ENCODE measurements at places on chromosomes 7 and 10.

GRCh38 chr10:48768144-48768766 lies 83.6 kb downstream of the WDFY4 start:
- DNase-seq: no peak

GRCh38 chr7:138006106-138006505 lies 4.2 kb upstream of the CREB3L2 start:
- DNase-seq: no peak

- DNase-seq: peak; percentile 0
Measured at GRCh38 chr10:46310851-46311250, 24.1 kb downstream of the ANTXRL start.

DNA sequence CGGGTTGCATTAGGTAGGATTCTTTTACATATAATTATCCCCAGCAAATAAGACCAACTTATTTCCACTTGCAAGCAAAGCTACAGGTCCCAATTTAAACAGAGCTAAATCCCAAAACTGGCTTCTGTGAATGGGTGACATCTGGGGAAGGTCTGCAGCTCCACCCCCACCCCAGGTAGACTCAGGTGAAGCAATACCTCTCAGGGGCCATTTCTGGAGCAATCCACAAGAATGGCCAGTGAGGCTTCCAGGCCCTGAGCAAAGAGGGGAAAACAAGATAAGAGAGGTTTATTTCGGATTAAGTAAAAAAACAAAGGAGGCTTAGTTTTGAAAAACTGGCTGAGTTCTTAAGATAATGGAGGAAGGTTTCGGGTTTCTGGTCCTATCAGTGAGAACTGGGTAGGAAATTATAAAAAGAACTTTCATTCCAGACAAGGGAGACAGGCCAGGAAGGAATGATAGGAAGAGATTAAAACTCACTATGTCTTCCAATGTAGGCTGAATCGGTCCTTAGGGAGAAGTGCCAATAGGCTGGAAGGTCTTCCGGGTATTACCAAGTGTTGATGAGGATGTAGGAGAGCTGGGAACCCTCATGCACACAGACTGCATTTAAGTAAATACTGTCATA lies 25.4 kb downstream of the SH3PXD2A start:
- no peak for DNase-seq

DNA sequence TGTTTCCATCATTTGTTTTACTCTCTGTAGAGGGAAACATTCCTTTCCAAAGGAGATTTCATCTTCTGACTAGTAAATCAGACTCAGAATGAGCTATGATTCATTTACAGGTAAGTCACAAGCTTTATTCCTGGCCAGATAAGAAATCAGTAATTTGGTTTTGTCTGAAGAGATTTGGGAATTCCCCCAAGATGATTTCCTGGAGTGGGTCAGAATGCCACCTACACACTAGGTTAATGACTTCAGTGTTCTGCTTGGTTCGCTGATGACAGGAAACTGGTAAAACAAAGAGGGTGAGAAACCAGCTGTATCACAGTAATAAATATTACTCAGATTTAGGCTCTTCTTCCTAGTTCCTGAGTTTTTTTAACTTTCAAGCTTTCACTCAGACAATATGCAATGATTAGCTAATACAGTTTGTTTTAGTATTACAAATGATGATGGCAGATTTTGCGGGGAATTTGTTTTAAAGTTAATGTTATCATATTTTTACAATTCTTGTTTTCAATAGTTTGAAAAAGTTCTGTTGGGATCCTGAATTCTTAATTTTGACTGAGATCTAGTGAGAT lies 8.3 kb upstream of the ASZ1 start:
- no peak for DNase-seq

GRCh38 chr7:104175361-104175984 lies 32.3 kb downstream of the ORC5 start:
- DNase-seq: no peak

DNA sequence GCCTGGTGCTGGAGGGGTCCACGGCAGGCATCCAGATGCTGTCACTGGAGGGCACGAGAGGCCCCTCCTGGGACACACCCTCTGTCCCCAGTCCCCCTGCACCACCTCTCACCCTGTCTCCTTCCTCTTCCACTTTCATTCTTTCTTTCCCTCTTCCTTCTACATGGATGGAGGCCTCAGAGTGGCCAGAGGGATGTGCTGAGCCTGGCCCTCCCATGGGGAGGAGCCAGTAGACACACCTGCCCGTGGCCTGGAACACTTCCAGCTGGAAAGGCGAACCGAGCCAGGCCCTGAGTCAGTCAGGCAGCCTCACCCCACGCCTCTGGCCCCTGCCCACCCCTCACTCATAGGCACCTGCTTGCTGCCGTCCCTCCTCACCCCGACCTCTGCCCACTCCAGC lies 55.9 kb upstream of the MXI1 start:
- no peak for DNase-seq

GRCh38 chr7:58316-58715 lies 134.1 kb upstream of the FAM20C start:
- DNase-seq: no peak

DNA sequence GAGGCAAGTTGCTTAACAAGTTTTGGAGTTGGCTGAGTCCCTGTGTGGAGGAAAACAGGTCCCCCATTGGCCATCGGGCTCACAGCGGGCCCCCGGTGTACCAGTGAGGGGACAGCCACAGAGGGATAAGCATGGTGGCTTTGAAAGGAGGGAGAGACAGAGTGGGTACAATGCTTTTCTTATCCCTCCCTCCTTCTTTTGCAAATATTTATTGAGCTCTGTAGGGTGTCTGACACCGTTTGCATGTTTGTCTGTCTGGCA lies 2.8 kb downstream of the HTRA1 start:
- no peak for DNase-seq

- DNase-seq: no peak
Measured at GRCh38 chr10:99522470-99523250, 10.1 kb upstream of the NKX2-3 start.

DNA sequence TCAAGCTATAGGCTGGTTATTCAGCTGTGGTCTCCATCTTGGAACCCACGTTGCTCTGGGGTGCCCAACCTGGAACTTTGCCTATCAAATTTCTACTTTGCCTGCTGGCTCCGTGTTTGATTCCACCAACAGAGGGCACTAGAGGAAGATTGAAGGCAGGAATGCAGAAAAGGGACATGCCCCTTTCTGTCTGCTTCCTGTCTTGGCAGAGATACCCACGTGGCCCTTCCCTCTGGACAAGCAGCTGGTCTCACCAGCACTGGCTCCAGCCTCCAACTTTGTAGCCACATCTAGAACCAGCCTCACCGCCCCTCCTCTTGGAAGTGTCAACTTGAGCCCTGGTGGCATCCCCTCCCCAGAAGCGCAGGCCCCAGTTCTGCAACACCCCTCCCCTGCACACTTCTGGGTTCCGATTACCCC lies 52.1 kb upstream of the ZNF438 start:
- DNase-seq: peak; percentile 59

DNA sequence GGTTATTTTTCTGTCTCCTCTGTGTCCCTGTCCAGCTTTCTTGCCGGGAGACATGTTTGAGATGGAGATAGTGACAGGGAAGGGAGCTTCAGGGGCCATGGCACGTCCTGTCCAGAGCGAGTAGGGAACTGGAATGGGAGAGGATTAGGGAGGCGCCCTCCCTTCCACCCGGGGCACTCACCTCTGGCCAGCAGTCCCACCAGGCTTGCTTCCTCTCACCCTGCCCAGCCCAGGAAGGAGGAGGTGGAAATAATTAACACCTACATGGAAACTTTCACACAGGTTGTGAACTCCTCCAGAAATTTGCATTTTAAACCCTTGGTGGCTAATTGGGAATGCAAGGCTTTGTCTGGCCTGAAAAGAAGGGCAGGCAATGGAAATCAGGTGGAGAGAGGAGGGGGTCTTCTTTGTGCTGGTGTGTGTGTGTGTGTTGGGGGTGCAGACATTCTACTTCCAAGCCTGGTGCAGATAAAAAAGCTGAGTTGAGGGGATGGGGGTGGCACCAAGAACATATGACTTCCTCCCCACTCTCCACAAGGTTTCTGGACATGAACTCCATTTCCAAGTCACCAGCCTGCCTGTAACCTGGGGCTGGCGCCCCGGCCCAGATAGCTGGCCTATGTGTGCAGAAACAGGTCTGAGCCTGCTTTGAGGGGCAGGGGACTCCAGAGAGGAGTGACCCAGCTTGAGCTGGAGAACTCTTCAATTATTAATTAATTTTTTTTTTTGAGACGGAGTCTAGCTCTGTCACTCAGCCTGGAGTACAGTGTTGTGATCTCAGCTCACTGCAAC lies 199.4 kb downstream of the CYP26A1 start:
- no peak for DNase-seq

DNA sequence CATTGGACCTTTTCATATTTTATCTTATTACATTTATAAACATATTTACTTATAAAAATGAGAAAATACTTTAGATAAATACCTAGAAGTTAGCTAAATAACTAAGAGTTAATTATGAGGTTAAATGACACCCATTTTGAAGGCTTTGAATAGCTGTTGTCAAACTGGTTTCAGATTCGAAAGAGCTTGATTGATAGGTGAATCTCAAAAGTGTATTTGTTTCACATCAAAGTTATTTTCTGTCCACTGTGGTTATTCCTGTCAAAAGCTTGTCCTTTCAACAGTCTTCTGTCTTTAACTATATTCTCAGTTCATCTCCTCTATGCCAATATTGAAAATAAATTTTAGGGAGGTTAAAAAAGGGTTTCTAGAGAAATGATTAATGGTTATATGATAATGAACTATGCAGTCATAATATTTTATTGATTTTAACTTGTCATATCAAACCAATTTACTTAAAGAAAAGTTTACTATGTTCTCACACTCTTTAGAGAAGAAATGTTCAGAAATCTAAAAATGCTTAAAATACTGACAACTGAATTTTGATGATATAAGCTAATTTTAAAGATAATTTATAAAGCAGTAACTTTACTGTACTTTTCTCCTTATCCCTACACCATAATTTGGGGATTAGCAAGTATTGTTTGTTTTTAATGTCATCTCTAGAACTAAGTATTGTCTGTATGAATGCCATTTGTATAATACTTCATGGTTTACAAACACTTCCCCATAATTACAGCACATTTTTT lies 72.0 kb upstream of the FOXP2 start:
- DNase-seq: no peak

DNA sequence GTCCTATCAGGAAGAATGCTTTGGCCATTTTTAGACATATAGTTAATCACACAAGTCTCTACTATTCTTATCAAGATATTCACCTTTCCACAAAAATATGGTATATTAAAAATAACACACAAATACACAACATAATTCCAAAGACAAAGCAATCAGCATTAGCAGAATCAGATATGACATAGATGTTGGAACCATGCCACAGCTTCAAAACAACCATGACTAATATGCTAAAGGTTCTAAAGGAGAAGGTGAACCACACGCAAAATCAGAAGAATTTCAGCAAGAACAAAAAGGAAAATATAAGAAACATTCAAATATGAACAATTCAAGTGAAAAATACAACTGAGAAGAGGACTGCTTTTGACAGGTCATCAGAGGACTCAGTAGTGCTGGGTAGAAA lies 670.2 kb upstream of the SORCS1 start:
- DNase-seq: no peak

DNA sequence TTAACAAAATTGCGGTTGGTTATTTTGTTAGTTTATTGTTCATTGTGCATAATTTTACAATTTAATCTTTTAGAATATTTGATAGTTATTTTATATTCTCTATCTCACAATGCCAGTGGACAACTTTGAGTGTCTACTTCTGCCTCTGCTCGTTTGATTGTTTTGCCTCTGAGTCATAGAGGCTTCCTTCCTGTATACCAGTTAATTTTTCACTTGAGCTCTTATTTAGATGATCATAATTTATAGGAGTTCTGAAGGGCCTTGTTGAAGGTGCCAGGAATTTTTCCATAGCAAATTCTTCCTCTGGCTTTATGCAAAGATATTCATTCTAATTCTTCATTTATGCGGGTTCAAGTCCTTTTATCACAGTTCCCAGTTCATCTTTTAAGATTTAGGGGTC lies 5.2 kb upstream of the MALRD1 start:
- no peak for DNase-seq

- DNase-seq: no peak
Measured at GRCh38 chr10:52071814-52072213, 242.3 kb upstream of the DKK1 start.

DNA sequence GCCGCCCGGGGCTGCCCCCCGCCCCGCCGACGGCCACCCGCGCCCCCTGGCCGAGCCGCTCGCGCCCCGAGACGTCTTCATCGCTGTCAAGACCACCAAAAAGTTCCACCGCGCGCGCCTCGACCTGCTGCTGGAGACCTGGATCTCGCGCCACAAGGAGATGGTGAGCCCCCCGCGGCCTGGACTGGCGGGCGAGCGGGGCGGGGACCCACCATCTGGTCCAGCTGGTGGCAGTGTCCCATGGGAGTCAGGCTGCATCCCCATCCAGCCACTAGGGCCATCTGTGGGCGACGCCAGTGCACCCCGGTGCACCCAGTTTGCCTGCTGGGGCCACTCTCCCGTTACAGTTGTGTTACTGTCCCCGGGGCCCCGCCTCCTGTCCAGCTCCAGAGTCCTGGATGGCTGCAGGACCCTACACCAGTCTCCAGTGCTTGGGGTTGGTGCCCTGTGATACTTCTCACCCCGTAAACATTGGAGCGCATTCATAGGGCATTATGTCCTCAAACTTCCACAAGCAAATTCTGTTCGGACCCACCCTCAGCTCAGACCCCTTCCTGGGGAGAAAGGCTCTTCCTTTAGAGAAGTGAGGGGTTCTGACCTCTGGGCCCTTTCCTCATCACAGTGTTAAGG lies 672 bp downstream of the LFNG start:
- peak; percentile 19 for DNase-seq

DNA sequence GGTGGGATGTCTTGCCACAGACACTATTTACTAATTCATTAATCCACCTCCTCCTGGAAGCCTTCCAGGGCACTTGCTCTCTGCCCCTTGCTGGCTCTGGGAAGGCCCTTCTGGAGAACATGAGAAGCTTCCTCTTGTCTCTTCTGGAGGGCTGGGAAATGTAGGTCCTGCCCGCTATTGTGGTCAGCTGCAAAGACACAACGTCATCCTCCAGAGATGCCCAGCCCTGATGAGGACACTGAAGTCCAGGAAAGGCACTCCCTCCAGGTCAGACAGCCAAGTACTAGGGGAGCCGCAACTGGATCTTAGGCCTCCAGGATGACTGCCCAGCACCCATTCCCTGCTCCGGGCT lies 9.6 kb upstream of the TACR2 start:
- no peak for DNase-seq

Measured in activated naive CD4-positive, alpha-beta T cell treated with Interleukin-2 at 50 U/mL for 16 hours (primary cell).